ENCODE measurements at places on chromosomes 11 and 22.

DNA sequence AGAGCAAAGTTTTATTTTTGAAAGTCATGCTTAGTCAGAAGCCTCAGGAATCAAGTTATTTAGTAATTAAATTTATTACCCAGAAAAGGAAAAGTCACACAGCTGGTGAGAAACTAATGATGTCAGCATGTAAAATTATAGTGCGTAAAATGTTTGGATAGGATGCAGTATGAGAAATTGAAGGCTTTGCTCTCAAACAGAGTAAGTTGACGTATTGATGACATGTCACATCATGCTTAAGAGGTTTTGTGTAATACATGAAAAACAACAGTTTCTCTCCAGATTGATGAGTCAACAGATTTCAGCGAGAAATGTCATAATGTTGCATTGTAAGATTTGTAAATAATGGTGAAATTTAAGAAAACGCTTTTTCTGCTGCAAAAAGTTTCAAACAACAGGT lies 769.8 kb downstream of the METTL15 start:
- no peak for DNase-seq

- no peak for DNase-seq
These were observed 91.1 kb upstream of the LMO1 start for GRCh38 chr11:8354622-8355415.

- DNase-seq: no peak
These were observed 56.7 kb downstream of the TIMP3 start for GRCh38 chr22:32858121-32858703.

- DNase-seq: no peak
These were observed 73.0 kb downstream of the RTL6 start for GRCh38 chr22:44424867-44425693.

- DNase-seq: peak; percentile 5
These were observed 10.4 kb downstream of the SPATA19 start for GRCh38 chr11:133834682-133835592.

DNA sequence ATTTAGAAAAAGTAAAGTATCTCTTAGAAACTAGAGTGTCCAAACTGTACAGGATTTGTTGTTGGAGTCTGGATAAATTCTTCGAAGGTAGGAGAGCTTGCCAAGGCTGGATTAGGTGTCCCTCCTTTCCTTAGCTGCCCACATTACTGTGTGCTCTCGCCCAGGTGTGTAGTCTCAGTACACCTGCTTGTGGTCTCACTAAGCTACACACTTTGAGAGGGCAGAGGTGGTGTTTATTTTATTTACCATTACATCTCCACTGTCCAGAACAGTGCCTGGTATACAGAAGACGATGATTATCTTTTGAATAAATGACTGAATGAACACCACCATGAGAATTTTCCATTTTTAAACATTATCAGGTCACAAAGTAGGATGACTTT lies 36.5 kb downstream of the VSIG10L2 start:
- no peak for DNase-seq

- no peak for DNase-seq
These were observed 4.6 kb downstream of the SYT12 start for GRCh38 chr11:67027483-67027930.

DNA sequence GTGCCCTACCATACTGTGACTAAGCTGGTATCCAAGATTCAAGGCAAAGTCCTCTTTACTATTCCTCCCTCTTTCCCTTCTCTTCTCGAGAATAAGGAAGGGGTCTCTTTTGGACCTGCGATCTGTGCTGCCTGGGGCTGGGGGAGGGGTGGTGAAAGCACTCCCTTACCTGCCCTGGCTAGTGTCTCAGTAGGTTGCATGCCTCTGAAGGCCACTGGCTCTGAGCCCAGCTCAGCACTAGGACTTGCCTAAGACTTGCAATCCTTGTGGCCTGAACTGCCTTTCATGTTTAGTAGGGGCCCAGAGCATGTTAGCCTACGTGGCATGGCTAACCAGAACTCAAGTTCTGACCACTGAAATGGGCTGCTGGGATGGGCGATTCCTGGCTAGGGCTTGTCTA lies 13.0 kb upstream of the REXO2 start:
- no peak for DNase-seq

DNA sequence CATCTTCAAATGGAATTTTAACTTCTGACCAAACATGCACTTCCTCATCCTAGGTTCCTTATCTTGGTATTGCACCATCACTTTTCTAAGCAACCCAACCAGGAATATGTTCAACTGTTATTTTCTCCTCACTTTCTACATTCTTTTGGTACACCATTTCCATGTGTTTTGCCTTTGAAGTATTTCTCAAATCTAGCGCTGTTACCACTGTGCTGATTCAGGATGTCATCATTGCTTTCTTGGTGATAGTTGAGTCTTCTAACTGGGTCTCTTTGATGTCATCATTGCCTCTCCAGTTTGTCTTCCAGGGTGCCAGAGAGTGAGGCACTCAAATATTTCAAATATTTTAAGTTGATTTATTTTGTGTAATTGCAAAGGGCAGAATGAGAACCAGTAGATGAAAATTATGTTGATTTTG lies 47.5 kb downstream of the HORMAD2 start:
- no peak for DNase-seq

- no peak for DNase-seq
These were observed 102.7 kb upstream of the ARHGAP42 start for GRCh38 chr11:100584201-100584985.

GRCh38 chr22:30823015-30823370 lies 128.3 kb downstream of the OSBP2 start:
- no peak for DNase-seq

DNA sequence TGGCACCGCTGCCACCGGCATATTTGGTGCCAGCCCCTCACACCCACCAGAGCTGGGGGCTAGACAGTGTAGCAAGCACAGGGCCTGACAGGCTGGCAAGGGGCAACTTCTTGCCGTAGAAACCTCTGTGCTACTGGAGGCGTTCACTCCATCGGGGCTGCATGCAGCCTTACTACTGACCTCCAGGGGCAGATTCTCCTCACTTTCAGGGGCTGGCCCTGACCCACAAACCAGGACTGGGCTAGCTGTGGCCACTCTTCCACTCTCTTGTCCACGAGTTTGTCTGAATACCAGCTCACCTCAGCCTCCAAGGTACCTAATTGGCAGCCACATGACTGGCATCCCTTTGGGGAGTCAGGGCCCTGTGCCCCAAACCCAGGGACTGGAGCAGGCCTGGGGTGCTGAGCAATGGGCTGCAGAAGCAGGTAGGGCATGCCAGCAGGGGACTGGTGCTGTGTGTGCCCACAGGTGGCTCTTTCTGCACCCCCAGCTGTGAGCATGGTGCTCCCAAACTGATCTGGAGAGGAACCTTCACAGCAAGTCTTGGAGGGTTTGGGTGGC lies 2.1 kb upstream of the LMO1 start:
- no peak for DNase-seq

DNA sequence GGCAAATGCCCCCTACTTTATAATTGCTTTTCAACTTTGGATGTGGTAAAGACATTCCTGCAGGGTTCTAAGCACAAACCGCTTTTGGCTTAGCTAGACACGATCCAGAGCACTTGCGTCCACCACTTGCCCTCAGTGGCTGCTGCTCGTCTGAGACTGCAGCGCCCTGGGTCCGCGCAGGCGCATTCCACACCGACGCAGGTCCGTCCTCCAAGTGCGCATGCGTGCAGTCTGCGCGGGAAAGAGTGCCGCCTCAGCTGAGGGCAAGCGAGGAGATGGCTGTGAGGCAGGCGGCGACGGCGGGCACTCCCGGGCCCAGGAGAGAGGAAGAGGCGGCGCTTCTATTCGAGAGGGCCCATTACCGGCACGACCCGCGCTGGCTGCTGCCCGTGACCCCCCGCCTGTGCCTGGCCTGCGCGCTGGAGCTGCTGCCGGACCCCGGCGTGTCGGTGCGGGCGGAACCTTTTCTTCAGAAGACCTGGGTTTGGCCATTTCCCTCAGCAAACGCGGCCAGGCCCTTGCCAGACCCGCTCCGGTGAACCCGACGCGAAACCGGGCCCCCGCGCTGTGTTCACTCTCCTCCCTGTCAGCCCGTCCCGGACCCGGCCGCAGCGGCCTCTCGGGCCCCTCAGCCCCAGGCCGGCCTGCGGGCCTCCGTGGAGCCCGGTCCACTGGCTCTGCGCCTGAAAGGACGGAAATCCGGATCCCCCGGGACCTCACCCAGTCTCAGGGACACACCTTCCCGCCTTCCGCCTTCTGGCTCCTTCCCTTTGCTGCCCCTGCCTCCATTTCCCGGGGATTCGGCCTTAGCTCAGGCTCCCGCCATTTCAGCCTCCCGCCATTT lies at the start of gene MEI1:
MEI1 (plus strand) TSS at position 240 of the 844 bp plus-strand sequence; CDS start at position 276, 36 bp downstream.
- DNase-seq: no peak

- DNase-seq: no peak
These were observed 465 bp downstream of the MAPK1 start for GRCh38 chr22:21866833-21867527.

DNA sequence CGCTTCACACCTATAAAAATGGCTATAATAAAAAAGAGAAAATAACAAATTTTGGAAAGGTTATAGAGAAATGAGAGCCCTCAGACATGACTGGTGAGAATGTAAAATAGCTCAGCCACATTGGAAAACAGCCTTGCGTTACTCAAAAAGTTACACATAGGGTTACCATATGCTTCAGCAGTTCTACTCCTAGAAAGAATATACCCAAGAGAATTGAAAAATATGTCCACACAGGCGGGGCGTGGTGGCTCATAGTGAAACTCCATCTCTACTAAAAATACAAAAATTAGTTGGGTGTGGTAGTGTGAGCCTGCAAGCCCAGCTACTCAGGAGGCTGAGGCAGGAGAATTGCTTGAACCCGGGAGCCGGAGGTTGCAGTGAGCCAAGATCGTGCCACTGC lies 7.6 kb upstream of the JHY start:
- DNase-seq: no peak

GRCh38 chr11:60594998-60595642 lies 79.9 kb downstream of the MS4A13 start:
- no peak for DNase-seq

Measured in SK-N-MC (cell line).